ENCODE measurements at places on chromosomes 4 and X.

- DNase-seq = no peak
Measured at GRCh38 chr4:181819946-181820345, 423.3 kb upstream of the TENM3 start.

DNA sequence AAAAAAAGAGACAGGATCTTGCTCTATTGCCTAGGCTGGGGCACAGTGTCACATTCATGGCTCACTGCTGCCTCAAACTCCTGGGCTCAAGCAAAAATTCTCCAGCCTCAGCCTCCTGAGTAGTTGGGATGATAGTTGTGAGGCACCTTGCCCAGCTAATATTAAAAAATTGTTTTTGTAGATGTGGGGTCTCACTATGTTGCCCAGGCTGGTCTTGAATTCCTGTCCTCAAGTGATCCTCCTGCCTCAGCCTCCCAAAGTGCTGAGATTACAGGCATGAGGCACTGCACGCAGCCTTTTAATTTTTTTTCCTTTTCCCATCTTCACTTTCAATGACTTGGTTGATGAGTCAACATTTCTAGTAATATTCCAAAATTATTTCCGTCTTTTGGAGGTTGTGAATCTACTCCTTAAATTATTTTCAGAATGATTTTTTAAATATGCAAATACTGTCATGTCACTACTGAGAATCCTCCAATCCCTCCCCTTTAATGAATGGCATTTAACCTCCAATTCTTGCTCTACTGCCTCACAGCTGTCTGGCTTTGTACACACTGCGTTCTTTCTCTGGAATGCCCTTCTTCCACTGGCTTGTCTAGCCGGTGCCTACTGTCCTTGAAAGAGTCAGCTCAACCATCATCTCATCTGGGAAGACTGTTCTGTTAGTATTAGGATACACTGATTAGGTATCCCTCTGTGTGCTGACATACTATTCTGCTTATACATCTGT is 27.5 kb upstream of the DCTD start:
- DNase-seq = no peak

- no peak for DNase-seq
Measured at GRCh38 chrX:119201570-119201969, 34.5 kb upstream of the PGRMC1 start.

DNA sequence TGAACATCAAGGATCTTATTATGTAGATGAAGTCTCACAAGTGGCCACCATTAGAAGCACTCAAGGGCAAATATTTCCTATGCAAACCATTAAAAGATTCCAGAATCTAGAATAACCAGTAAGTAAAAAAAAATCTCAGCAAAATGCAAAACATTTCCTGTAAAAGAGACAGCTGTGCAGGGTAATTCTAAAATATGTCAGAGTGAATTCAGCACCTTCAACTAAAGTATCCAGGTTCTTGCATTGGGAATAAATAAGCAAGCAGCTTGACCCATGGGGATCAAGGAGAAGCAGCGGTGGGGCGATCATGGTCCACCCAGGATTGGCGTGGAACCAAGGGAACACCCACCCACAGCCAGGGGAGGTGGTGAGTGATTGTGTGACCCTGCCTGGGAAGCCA is 2188.9 kb downstream of the PCDH7 start:
- no peak for DNase-seq

- DNase-seq = no peak
Measured at GRCh38 chr4:10072420-10073017, 44.1 kb downstream of the WDR1 start.
